ENCODE measurements at places on chromosomes 1 and 21.

DNA sequence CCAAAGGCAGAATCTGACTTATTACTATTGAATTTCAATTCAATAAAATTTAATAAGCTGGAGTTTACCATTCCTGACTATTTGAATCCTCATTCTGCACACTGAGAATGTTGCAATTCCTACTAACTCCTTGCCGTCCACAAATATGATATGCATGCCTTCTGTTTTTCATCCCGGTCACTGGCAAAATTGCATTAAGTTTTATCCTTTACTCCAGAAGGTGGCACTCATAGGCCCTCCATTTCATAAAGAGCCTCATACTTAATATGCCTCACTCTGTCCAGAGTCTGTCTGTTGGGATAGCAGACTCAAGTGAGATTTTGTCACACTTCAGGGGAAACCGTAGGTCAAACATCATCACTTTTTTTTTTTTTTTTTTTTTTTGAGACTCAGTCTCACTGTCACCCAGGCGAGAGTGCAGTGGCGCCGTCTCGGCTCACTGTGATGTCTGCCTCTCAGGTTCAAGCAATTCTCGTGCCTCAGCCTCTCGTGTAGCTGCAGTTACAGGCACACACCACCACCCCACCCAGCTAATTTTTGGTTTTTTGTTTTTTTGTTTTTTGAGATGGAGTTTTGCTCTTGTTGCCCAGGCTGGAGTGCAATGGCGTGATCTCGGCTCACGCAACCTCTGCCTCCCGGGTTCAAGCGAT lies 27.3 kb downstream of the F11R start:
- DNase-seq, result no peak

DNA sequence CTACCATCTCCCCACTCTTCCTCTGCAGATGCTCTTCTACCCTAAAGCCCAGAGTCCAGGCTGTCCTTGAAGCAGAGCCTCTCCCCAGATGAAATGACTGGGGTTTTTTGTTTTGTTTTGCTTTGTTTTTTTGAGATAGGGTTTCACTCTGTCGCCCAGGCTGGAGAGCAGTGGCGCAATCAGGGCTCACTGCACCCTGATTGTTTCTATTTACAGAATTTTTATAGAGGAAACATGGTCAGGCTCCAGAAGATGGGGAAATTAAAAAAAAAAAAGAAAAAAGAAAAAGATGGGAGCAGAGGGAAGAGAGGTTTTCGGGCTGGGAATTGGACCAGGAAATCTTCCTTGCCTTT lies 43.7 kb upstream of the ZNF281 start:
- no peak for DNase-seq

- DNase-seq, result no peak
These were observed 4.5 kb upstream of the ZZZ3 start for GRCh38 chr1:77686796-77687518.

DNA sequence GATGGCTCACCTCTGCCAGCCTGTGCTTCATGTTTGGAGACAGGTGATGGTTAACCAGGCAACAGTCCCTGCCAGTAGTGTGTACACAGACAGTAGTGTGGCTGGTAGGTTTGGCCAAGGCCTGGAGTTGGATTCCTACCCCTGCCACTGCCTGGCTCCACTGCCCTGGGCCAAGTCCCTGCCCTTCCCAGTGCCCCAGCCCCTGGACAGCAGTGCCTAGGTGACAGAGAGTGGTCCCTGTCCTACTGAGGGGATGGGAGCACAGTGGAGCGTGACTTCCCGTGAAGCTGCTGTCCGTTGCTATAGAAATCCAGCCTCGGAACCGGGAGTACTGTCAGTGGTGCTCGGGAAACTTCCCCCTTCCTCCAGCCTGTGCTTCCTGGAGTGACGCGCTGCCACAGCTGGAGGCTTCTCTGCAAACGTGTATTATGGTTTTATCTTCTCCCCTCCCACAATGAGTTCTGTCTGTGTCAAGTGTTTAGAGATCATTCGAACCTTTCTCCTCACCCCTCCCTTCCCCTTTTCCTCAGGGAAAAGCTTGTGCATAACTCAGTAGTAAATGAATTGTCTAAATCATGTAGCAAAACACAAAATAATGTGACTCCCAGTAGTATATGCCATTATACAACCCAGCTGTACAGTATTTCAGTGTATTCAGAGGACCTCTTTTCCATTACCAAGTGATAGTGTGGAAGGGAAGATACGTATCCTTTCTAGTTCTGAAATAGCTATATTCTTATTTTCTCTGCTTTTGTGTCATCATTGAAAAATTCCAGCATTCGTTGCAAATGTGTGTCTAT lies 73.4 kb downstream of the GALNT2 start:
- no peak for DNase-seq

GRCh38 chr1:67162954-67163353 lies 3.3 kb upstream of the IL23R start:
- no peak for DNase-seq

DNA sequence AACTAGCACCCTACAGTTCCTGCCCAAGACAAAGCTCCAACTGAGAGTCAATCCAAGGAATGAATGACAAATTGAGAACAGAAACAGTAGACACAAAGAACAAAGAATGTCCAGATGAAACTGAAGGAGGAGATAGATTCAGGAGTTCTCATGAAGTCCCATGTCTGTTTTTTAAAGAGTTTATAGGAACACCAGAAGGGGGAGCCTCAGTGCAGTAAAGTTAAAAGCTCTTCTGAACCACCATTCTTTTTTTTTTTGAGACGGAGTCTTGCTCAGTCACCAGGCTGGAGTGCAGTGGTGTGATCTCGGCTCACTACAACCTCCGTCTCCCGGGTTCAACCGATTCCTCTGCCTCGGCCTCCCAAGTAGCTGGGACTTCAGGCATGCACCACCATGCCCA lies 323.6 kb downstream of the MRPL39 start:
- no peak for DNase-seq

DNA sequence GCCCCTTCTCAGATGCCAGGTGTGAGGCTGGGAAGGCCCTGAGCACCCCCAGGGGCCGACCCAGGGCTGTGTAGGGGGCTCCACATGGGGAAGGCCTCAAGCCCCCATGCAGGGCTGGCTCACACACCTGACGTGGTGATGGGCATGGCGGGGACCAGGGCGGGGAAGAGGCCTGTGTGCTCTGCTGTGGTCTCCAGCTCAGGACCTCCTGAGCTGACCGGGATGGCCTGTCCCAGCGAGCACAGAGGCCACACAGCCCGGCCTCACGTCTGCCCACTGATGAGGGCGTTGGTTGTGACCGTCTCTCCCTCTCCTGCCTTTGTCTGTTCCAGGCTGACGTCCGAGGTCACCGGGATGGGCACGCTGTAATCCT lies 40.2 kb upstream of the COL6A1 start:
- no peak for DNase-seq

GRCh38 chr1:25110485-25110884 lies 121.8 kb downstream of the SYF2 start:
- DNase-seq, result no peak

- no peak for DNase-seq
These were observed 204.0 kb downstream of the NTNG1 start for GRCh38 chr1:107344836-107345235.

DNA sequence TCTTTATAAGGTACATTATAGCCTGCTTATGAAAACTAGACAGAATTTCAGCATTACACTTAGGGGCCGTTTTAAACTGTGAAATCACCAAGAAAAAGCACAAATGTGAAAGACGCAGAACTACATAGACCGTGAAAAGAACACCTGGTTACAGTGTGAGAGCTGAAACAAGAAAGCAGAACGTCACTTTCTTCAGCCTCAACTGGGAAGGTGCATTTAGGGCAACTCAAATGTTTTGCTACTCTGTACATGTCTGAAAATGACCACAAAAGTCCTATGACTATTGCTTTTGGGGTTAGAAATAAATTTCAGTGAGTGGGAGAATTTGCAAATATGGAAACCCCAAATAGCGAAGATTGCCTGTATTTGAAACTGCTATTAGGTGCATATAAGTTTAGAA lies 268.7 kb downstream of the OLFM3 start:
- no peak for DNase-seq

- no peak for DNase-seq
These were observed 57.5 kb downstream of the MAP3K7CL start for GRCh38 chr21:29187944-29188343.

GRCh38 chr1:153883223-153883622 lies 39.5 kb downstream of the GATAD2B start:
- DNase-seq, result no peak

- DNase-seq, result no peak
These were observed 746.9 kb upstream of the ADGRL2 start for GRCh38 chr1:81053826-81054225.

DNA sequence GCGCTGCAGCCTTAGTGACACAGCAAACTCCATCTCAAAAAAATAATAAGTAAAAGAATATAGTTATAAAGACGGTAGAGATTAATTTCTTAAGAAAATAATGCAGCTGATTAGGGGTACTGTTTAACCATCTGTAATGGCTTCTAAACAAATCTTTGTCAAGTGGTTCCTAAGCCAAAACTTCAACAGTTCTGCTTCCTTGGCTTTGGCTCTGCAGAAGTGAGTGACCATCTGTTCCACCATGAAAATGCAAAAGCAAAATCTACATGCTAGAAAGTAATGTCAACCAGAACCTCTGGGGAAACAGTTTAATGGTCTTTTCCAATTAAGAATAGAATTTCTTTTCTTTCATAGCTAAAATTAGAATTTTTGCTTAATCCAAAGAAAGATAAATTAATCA lies 8.3 kb upstream of the SH2D5 start:
- no peak for DNase-seq

- DNase-seq, result no peak
These were observed 88.5 kb downstream of the ELAVL4 start for GRCh38 chr1:50197216-50197615.

DNA sequence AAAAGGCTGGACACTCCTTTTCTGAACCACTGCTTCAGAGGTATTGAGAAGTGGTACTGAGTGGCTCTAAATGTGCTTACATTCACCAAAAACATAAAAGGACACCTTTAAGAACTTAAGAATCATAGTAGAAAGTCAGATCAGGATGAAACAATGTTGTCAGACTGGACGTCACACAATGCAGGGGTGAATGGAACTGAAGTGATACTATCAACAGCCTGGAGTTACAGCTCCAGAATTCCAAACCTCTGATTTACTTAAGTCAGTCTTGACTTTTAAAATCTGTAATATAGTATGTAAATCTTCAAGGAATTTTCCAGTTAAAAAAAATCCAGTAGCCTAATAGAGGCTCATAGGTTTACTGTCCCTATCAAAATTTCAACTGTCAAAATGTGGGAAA lies 19.3 kb downstream of the ELK4 start:
- DNase-seq, result no peak

DNA sequence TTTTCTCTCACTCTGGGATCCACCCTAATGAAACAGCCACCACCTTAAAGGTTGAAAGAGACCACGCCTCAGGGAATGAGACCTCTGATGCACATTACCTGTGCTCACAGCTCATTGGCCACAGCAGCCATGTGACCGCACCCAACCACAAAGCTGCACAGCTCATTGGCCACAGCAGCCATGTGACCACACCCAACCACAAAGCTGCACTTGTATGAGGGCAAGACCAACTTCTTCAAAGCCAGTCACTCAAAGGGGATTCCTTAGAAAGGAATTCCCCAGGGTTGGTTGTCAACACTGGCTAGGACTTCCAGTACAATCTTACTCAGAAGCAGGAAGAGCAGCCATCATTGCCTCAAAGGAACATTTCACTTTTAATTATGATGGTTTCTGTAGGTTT lies 43.6 kb upstream of the PDE9A start:
- DNase-seq, result peak; percentile 28

GRCh38 chr1:183097438-183098051 lies 74.3 kb downstream of the LAMC1 start:
- no peak for DNase-seq

GRCh38 chr1:239897458-239897857 lies 194.2 kb upstream of the FMN2 start:
- no peak for DNase-seq

DNA sequence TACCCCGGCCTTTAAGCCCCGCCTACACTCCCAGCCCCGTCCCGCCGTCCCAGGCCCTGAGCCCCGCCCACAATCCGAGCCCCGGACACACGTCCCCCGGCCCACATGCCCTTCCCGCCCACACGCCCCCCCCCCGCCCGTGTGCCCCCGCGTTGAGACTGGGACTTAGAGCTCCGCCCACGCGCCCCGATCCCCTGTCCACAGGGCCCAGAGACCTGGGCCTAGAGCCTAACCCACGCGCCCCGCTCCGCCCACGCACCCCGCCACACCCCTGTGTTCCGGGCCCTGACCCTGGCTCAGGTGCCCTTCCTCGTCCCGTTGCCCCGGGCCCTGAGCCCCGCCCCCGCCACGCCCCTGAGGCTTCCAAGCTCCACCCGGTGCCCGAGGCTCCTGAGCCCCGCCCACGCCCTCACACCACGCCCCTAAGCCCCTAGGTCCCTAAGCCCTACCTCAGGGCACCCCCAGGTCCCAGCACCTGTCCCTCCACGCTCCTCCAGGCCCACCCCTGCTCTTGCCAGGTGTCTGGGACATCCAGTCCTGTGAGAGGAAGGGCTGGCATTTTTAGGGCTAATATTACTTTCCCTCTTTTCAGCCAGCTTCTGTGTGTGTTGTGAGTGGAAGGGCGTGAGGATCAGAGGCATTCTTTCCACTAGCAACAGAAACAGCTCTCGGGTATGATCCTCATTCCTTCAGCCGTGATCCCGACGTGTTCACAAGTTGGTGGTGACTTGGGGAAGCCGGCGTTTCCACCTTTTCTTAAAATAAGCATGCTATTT lies 552 bp upstream of the GPR157 start:
- DNase-seq, result peak; percentile 85

DNA sequence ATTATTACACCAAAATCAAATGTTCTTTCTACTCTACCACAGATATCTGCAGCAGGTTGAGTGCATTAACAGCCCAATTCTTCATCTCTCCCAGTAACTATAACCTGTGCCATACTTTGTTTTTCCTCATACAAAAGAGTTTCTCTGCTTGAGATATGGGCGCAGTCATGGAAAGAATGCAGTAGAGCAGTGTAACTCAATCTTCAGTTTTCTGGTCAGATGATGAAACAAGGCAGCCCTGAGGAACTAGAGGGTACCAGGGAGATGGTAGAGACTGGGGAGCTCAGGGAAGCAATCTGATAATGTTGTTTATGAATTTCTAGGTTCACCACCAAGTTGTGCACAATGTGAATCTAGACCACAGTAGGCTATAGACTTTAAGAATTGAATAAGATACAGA lies 39.6 kb downstream of the ASPM start:
- no peak for DNase-seq

GRCh38 chr1:54804471-54805132 lies 3.5 kb upstream of the TTC22 start:
- DNase-seq, result no peak

DNA sequence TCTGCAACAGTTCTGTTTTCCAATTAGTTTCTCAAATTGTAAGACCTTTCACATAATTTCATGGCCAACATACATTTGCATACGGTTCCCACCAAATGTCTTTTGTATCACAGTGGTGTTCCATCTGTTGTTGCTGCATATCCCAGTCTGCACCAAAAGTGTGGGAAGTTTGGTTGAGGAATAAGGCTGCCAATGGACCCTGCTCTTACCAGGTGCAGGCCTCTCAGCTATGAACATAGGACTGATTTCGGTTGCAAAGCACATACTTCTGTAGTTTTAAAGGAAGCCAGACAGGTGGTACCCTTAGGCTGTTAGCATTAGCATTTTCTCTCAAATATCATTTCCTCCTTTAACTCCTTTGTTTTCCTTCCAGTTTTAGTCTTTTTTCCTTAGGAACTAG lies 33.8 kb downstream of the ADGRL4 start:
- no peak for DNase-seq

All from DND-41 (cell line).